ENCODE measurements at places on chromosomes 3 and 15. TPM values are rescaled to one million over a fixed set of nuclear protein-coding genes. Genes with fewer than 3 reads are reported as not detected.

MUSTN1 gene
- 32.4 TPM for total RNA-seq

GOLGA6D gene
- total RNA-seq, result not detected

ITIH4 gene
- 1.7 TPM for total RNA-seq

GAP43 gene
- 0.92 TPM for total RNA-seq

CX3CR1 gene
- total RNA-seq, result 2.2 TPM

LSMEM2 gene
- 31.5 TPM for total RNA-seq

DNA sequence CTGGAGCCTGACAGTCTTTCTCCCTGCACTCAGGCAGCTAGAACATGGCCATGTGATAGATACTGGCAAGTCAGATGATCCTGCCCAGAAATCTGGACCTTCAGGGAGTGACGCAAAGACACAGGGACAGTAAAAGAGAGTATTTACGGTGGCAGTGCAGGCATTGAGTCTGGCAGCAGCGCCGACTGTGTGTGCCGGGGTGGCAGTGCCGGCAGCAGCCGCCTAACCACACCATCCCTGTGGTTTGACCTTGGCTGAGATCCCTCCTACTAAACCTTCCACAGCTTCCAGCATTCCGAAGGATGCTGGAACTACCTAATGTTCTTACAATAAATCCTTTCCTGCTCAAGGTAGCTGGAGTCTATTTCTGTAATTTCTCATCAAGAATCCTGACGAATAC is 4.6 kb upstream of the TSPAN3 start:
- peaks cover 4% of the 10 kb centered on the region for H3K4me1 ChIP-seq
- no peaks in the 10 kb centered on the region for H3K27me3 ChIP-seq
- H3K36me3 ChIP-seq, result no peaks in the 10 kb centered on the region
- no peak overlapping the region for H3K27ac ChIP-seq
- DNase-seq, result no peak
- no peak overlapping the region for H3K4me3 ChIP-seq

- H3K4me1 ChIP-seq, result no peaks in the 10 kb centered on the region
- DNase-seq, result no peak
- no peak overlapping the region for H3K4me3 ChIP-seq
- H3K36me3 ChIP-seq, result no peaks in the 10 kb centered on the region
- H3K27me3 ChIP-seq, result no peaks in the 10 kb centered on the region
Measured at GRCh38 chr3:180656406-180656805, 22.9 kb downstream of the CCDC39 start.

- H3K27ac ChIP-seq, result peak within 1 kb of the TSS; percentile 81
- peak; percentile 85 for DNase-seq
- peaks cover 6% of the 10 kb centered on the region for H3K36me3 ChIP-seq
- no peaks in the 10 kb centered on the region for H3K4me1 ChIP-seq
- no peaks in the 10 kb centered on the region for H3K27me3 ChIP-seq
Measured at GRCh38 chr3:44648564-44649229, at the start of gene ZNF35. Gene ZNF35 (plus strand): TSS chr3:44648732. CDS start chr3:44651068, 2,336 bp downstream.

DNA sequence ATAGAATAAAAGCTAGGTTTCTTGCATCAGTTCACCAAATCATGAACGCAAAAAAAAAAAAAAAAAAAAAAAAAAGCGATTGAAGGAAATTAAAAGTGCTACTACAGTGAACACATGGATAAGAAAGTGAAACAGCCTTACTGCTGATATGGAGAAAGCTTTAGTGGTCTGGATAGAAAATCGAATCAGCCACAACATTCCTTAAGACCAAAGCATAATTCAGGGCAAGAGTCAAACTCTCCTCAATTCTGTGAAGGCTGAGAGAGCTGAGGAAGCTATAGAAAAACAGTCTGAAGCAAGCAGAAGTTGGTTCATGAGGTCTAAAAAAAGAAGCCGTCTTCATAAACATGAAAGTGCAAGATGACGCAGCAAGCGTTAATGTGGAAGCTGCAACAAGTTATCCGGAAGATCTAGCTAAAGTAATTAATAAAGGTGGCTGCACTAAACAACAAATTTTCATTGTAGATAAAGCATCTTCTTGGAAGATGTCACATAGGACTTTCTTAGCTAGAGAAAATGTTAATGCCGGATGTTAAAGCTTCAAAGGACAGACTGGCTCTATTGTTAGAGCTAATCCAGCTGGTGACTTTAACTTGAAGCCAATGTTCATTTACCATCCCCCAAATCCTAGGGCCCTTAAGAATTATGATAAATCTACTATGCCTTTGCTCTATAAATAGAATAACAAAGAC is 19.2 kb downstream of the P3H2 start:
- peaks cover 5% of the 10 kb centered on the region for H3K4me1 ChIP-seq
- no peaks in the 10 kb centered on the region for H3K27me3 ChIP-seq
- no peak for DNase-seq
- H3K36me3 ChIP-seq, result no peaks in the 10 kb centered on the region

DNA sequence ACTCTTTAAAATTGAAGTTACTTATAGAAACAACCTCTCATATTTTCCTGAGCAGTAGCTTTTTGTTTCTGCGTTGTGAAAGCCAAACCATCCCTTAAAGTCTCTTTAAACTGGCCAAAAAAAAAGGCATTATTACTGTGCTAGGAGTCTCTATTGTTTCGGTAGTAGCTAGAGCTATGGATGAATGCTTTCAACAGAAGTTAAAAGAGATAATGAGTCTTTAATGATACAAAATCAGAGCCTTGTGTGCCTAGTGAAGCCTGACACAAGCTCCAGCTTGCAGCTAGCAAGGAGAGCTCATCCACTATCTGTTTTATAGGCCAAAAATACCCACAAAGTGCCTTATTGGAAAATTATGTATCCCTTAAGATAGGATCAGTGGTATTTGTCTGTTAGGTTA is 360.4 kb upstream of the CDIN1 start:
- no peaks in the 10 kb centered on the region for H3K36me3 ChIP-seq
- DNase-seq, result no peak
- H3K4me3 ChIP-seq, result no peak overlapping the region
- H3K27ac ChIP-seq, result no peak overlapping the region
- no peaks in the 10 kb centered on the region for H3K27me3 ChIP-seq
- H3K4me1 ChIP-seq, result no peaks in the 10 kb centered on the region

DNA sequence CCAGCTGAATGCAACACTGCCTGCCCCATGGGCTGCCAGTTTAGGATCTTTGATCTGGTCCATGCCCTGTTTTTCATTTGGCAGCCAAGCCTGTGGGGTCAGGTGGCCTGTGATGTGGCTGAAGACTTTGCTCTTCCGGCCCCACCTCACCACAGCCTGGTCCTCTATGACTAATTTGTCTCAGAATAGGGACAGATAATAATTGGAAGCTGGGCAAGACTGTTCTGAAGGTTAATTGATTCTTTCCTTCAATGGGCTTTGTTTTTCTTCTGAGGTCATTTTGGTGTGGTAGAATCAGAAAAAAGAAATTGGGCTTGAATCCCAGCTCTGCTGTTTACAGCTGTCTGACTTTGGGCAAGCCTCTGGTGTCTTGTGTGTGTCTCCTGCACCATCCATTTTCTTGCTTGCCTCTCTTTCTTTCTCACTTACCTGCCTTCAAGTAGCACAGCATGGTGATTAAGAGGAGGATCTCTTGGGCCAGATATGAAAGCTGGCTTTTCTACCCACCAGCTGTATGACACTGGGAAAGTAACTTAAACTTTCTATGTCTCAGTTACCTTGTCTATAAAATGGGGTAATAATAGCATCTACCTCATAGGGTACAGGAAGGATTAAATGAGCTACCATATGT is 24.2 kb downstream of the ABHD2 start:
- H3K4me3 ChIP-seq, result no peak overlapping the region
- no peak for DNase-seq
- H3K4me1 ChIP-seq, result peaks cover 49% of the 10 kb centered on the region
- peaks cover 23% of the 10 kb centered on the region for H3K36me3 ChIP-seq
- no peaks in the 10 kb centered on the region for H3K27me3 ChIP-seq

- H3K36me3 ChIP-seq, result no peaks in the 10 kb centered on the region
- DNase-seq, result no peak
- no peaks in the 10 kb centered on the region for H3K27me3 ChIP-seq
- H3K27ac ChIP-seq, result no peak overlapping the region
- no peak overlapping the region for H3K4me3 ChIP-seq
- H3K4me1 ChIP-seq, result no peaks in the 10 kb centered on the region
Measured at GRCh38 chr3:157376603-157377300, 59.9 kb upstream of the PTX3 start.

- peaks cover 6% of the 10 kb centered on the region for H3K36me3 ChIP-seq
- no peak for DNase-seq
- H3K4me1 ChIP-seq, result peaks cover 55% of the 10 kb centered on the region
- no peaks in the 10 kb centered on the region for H3K27me3 ChIP-seq
- no peak overlapping the region for H3K27ac ChIP-seq
Measured at GRCh38 chr3:127718916-127719290, 46.2 kb downstream of the ABTB1 start.

GRCh38 chr3:29186131-29186599 is 94.7 kb upstream of the RBMS3 start:
- H3K4me1 ChIP-seq, result peaks cover 16% of the 10 kb centered on the region
- no peaks in the 10 kb centered on the region for H3K27me3 ChIP-seq
- H3K4me3 ChIP-seq, result no peak overlapping the region

GRCh38 chr3:72309661-72310418 is 524.9 kb upstream of the PROK2 start:
- peak overlapping the region; percentile 48 for H3K27ac ChIP-seq
- H3K4me1 ChIP-seq, result no peaks in the 10 kb centered on the region
- H3K4me3 ChIP-seq, result no peak overlapping the region
- no peaks in the 10 kb centered on the region for H3K27me3 ChIP-seq
- no peak for DNase-seq
- no peaks in the 10 kb centered on the region for H3K36me3 ChIP-seq

DNA sequence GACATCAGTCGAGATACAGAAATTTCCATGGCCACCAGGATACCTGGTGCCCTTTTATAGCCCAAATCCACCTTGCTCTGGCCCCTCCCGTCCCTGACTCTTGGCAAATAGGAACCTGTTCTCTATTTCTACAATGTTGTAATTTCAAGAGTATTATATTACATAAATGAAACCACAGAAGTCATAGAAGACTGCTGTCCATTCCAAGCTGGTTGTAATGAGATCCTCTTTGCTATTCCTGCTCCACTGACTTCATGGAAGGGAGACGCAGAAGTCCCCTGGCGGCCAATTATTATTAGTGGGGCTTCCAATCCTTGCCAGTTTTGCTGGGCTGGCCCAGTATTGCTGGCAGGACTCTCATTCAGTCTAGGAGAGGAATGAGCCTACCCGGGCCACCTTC is 26.6 kb downstream of the DCP1A start:
- H3K27ac ChIP-seq, result peak overlapping the region; percentile 56
- no peaks in the 10 kb centered on the region for H3K27me3 ChIP-seq
- H3K4me1 ChIP-seq, result peaks cover 30% of the 10 kb centered on the region
- peak; percentile 27 for DNase-seq
- peaks cover 46% of the 10 kb centered on the region for H3K36me3 ChIP-seq

GRCh38 chr15:31343831-31344230 is 17.2 kb downstream of the KLF13 start:
- no peaks in the 10 kb centered on the region for H3K27me3 ChIP-seq
- H3K4me3 ChIP-seq, result no peak overlapping the region
- DNase-seq, result no peak
- peaks cover 4% of the 10 kb centered on the region for H3K36me3 ChIP-seq
- H3K27ac ChIP-seq, result peak overlapping the region; percentile 70

- no peaks in the 10 kb centered on the region for H3K36me3 ChIP-seq
- peak overlapping the region; percentile 72 for H3K27ac ChIP-seq
- peak; percentile 63 for DNase-seq
- H3K4me3 ChIP-seq, result no peak overlapping the region
- H3K4me1 ChIP-seq, result peaks cover 55% of the 10 kb centered on the region
Measured at GRCh38 chr15:83658430-83659416, 4.8 kb downstream of the ADAMTSL3 start.

GRCh38 chr3:10026084-10026890 is at the start of gene FANCD2:
Gene FANCD2 (plus strand): TSS chr3:10026437. CDS start chr3:10028658, 2,221 bp downstream.
- H3K27me3 ChIP-seq, result no peaks in the 10 kb centered on the region
- no peaks in the 10 kb centered on the region for H3K4me1 ChIP-seq
- peak within 1 kb of the TSS; percentile 69 for H3K27ac ChIP-seq
- peak; percentile 90 for DNase-seq
- H3K36me3 ChIP-seq, result peaks cover 22% of the 10 kb centered on the region
- peak within 1 kb of the TSS; percentile 82 for H3K4me3 ChIP-seq

GRCh38 chr15:78950902-78951840 is 6.3 kb upstream of the CTSH start:
- H3K36me3 ChIP-seq, result no peaks in the 10 kb centered on the region
- no peak for DNase-seq
- peak overlapping the region; percentile 31 for H3K27ac ChIP-seq
- peaks cover 12% of the 10 kb centered on the region for H3K4me1 ChIP-seq

- H3K27ac ChIP-seq, result no peak overlapping the region
- H3K4me3 ChIP-seq, result no peak overlapping the region
- DNase-seq, result no peak
- peaks cover 11% of the 10 kb centered on the region for H3K4me1 ChIP-seq
- H3K27me3 ChIP-seq, result no peaks in the 10 kb centered on the region
Measured at GRCh38 chr3:128287216-128287615, 133.9 kb downstream of the EEFSEC start.

- DNase-seq, result no peak
- H3K4me1 ChIP-seq, result peaks cover 74% of the 10 kb centered on the region
- no peaks in the 10 kb centered on the region for H3K27me3 ChIP-seq
- no peaks in the 10 kb centered on the region for H3K36me3 ChIP-seq
- H3K27ac ChIP-seq, result no peak overlapping the region
Measured at GRCh38 chr3:149588909-149589308, 68.9 kb downstream of the WWTR1 start.

GRCh38 chr3:151225040-151225975 is 22.3 kb upstream of the GPR171 start:
- no peaks in the 10 kb centered on the region for H3K27me3 ChIP-seq
- H3K4me3 ChIP-seq, result no peak overlapping the region
- H3K4me1 ChIP-seq, result peaks cover 20% of the 10 kb centered on the region
- H3K36me3 ChIP-seq, result no peaks in the 10 kb centered on the region
- no peak overlapping the region for H3K27ac ChIP-seq
- no peak for DNase-seq

DNA sequence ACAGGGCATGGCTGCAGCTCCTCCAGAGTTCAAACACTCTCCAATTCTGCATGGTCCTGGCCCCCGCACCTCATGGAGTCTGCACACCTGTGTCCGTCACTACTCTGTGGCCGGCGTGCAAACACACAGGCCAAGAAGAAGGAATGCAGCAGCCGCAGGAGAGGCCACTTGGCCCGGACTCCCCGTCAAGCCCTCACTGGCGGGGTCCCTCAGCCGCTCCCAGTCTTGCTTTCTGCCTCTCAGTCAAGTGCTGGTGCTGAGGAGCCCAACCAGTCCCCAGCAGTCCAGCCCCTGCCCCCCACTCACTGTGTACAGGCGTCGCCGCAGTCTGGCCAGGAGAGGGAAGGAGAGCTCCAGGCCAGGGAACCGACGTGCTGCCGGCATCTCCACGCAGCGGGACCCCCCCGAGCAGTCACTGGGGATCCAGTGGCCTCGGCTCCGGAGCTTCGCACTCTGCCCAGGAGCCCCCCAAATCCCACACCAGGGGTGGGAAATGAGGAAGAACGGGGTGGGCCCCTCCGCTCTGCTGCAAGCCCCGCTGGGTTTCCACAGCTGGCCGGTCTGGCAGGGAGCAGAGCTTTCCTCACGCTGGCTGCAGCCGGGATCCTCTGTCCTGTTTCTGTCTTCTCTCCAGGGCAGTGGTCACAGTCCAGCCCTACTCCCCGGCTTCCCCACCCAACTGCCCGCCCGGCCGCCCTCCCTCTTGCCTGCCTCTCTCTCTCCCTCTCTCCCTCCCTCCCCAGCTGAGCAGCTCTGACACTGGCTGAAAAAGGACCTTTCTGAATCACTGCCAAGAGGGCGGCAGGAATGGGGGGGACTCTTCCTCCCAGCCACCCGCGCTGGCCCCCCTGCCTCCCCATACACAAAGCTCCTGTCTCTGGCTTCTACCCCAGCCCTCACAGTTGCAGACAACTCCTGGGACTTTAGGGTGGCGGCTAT is 16.0 kb downstream of the TNK2 start:
- DNase-seq, result peak; percentile 79
- no peaks in the 10 kb centered on the region for H3K36me3 ChIP-seq
- peak overlapping the region; percentile 94 for H3K27ac ChIP-seq

Measured in heart left ventricle (tissue), 16 donors.